Activated T-cell treated with anti-CD3 and anti-CD28 coated beads for 24 hours (primary cell): ENCODE measurements at places on chromosomes 4 and X.

- DNase-seq: no peak
Measured at GRCh38 chr4:118557298-118557851, 127.8 kb upstream of the METTL14 start.

- DNase-seq: no peak
Measured at GRCh38 chr4:83054928-83055327, 19.9 kb downstream of the COPS4 start.

GRCh38 chr4:52377563-52377962 lies 281.5 kb downstream of the USP46 start:
- no peak for DNase-seq

DNA sequence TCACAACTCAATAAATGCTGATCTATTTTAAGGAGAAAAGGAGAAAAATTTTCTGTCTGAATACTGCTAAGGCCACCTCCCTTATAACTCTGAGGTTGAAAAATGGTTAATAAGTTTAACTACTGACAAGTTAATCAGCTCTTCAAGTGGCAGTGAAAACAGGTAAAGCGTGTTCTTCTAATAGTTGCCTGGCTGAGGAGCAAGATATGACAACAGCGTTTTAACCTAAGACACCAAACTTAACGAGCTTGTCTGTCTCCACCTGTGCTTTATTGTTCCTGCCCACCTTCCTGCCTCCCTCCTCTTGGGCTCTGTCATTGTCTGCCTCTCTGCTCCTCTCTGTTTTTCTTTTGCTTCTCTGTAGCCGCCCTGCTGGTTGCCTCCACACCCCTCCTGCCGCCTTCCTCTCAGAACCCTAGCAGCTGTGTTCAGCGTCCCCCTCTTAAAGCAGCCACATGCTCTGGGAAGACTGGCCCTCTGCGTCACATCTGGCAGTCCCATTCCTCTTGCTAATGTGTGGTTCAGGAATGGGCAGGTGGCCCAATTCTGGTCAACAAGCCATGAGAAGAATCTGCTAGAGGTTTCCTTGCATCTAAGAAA lies 4.3 kb upstream of the TSPAN5 start:
- DNase-seq: peak; percentile 23

DNA sequence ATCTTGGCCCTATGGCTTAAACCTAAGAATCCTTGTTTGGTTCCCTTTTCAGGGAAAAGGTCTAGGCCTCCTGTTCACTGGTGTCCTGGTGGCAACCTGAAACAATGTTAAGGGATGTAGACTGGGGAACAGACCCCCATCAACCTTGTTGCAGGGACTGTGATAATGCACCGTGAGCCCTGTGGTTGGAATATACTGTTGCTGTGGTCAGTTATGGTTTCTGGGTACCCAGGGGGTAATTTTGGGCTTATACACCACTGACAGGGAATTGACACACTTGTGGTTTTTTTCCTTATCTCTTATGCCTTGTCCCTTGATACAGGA lies 64.0 kb upstream of the WDR1 start:
- DNase-seq: no peak
